H9 (cell line): ENCODE measurements at places on chromosomes 5 and 9.
A peak's percentile ranks its signal among the peaks of the same experiment; 100 is the strongest.

- no peak for DNase-seq
Measured at GRCh38 chr5:11607944-11608483, 296.2 kb downstream of the CTNND2 start.

DNA sequence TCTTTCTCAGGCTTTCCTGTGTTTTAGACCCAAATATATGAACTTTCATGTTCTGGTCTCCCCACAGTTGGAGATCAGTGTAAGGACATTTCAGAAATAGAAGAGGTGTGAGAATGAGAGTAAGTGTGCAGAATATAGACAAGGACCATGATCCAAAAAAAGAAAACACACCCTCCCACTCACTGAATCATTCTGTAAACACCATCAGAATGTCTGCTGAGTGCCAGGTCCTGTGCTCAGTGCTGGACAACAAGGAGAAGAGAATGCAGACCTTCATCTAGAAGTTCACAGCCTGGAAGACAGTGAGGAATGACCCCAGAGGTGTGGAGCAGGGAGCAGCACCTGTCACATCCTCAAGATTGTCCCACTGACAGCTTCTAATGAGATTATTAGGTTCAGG is 19.1 kb upstream of the SH3RF2 start:
- DNase-seq = no peak

DNA sequence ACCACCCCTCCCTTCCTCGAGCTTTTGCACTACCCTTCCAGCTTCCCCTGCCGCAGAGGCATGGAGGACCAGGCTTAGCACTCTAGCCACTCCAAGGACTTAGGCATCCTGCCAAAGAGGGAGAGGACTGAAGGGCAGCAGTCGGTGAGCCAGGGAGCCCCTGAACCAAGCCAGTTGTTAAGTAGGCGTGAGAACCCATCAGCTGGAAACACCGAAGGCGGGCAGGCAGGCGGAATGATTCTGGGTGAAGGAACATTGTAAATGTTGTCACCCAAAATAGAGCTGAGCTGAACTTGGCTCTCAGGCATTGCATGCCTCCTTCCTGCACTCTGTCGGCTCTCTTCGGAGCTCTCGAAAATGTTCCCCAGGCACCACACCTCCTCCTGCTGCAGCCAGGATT is 42.8 kb downstream of the NRG2 start:
- no peak for DNase-seq

DNA sequence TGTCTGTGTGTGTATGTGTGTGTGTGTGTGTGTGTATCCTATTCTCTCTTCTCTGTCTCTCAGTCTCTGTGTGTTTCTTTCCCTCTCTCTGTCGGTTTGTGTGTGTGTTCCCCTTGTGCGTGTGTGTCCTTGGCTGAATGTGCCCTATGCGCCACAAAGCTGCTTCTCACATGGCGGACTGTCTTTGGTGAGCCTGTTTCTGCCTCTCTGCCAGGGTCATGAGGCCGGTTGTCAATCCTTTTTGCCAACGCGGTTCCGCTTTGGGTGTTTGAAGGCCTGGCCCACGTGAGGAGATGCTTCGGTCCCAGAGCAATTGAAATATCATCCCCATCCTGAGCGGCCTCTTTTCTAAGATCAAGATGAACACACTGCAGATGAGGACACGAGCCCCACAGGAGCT is 476.0 kb downstream of the SPATA31A7 start:
- peak; percentile 9 for DNase-seq
